Naive thymus-derived CD4-positive, alpha-beta T cell (primary cell): ENCODE measurements at places on chromosomes 16 and 17. TPM values are rescaled to one million over a fixed set of nuclear protein-coding genes. Genes with fewer than 3 reads are reported as not detected.

DNA sequence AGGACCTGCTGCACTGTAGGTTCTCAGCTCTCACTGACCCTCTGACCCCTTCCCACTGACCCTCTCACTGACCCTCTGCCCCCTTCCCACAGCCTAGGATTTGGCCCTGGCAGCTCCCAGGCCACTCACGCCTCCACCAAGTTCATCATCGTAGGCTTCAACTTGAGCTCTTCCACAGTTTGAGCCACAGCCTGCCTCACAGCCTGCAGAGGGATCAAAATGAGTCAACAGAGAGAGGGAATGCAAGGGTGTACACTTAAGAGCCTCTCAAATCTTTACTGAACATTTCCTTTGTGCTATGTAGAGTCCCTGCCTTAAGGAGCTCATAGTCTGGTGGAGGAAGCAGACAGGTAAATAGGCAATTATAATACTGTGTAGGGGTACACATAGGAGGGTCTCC, 12.1 kb downstream of the HEATR9 start:
- DNase-seq: no peak

DNA sequence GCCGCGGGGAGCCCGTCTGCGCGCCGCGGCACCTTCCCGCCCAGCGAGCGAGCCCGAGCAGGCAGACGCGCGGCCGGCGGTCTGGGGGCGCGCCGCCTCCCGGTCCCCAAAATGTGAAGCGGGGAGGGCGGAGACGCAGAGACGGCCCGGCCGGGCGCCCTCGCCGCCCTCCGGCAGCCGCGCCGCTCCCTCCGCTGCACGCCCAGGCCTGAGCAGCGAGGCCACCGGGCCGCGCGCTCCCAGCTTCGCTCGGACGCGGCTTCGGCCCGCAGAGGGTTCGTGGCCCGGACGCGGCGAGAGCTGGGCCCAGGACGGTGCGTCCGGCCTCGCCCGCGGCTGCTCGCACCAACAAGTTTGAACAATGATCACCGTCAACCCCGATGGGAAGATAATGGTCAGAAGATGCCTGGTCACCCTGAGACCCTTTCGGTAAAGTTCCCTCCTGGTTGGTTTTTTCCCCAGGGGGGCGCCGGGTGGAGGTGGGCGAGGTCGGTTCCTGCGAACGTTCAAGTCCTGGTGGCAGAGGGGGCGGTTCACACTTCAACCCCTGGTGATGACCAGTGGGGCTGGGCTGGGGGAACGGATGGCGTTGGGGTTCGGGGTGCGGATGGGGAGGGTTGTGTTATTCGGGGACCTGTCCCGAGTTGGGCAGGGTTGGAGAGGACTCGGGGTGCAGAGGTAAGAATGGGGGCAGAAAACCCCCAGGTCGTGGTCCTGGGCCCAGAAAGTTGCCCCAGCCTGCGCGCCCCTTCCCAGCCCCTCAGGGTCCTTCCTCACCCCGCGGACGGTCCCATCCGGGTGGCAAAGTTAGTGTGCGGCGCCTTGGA, 678 bp downstream of the MGAT5B start:
- DNase-seq: no peak

Gene CLDN9
- 0.15 and 0.38 TPM in 2 replicates for total RNA-seq

- no peak for DNase-seq
These were observed 11.6 kb downstream of the CUEDC1 start for GRCh38 chr17:57943645-57944044.

Gene CLUH
- 70.7 and 71.1 TPM in 2 replicates for total RNA-seq

GRCh38 chr17:48515925-48516900, 14.6 kb downstream of the HOXB1 start:
- DNase-seq: no peak
